ENCODE measurements at places on chromosomes 7 and 10.

DNA sequence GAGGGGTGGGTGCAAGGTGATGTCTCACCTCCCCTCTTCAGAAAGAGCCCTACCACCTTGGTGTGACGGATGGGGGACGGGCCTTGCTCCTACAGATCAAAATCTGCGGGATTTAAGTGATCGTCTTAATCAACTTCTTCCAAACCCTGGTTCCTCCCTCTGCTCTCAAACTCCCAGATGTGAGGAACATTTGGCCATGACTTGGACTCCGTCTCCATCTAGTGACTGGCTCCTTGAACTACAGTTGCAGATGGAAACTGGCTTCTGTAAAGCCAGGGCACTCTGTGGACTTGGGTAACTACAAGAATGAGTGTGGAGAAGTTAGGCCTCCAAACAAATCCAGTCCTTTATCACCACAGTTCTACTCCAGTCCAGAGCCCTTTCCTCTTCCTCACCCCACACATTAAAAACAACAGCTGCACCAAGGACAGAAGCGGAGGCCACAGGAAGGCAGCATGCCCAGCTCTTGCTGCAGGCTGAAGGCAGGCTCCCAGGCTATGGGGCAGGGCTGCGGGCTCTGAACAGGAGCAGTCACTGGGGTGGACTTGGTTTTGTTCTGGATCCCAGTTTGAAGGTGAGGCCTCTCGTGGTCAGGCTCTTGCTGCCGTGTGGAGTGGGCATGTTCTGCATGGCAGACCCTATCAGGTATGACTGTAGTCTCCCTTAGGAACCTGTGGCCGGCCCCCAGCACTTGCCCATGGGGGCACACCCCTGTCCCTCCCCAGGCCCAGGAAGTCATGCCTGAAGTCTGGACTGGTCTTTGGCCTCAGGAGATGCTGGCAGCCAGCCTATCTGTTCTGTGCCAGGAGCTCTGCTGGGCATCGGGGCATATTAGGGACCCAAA lies 79.4 kb downstream of the VWC2 start:
- peak; percentile 4 for DNase-seq

DNA sequence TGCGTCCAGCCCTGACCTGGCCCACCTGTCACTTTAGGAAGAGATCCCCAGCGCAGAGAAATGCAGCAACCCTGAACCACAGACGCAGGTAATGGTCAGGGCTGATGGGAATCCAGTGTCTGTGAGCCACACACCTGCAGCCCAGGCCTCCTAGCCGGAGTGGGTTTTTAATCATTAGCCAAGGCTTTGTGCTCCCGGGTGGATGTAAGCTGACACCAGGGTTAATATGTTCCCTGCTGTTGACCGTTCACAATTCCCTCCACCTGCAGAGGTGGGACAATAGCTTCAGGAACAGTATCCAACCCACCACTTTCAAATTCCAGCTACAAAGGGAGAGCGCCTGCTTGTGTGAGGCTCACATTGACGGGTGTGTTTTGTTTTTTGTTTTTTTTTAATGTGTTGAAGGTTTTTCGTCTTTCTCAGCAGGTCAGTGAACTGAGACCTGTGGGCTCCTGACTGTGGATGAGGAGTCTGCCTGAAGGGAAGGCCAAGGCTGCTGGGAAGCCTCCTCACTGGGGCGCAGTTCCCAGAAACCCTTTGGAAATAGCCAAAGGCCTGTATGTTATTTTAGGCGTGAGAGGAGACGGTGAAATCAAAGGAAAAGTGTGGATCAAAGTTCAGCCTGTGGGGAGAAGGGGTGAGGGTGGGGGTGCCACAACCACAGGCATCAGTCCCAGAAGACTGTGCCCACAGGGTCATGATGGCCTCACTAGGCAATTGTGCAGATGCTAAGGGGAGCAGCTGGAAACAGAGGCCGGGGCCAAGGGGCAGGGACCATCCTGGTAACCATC lies 111.1 kb downstream of the TNS3 start:
- no peak for DNase-seq

- no peak for DNase-seq
Observed at GRCh38 chr7:69184339-69184738, 413.9 kb upstream of the AUTS2 start.

DNA sequence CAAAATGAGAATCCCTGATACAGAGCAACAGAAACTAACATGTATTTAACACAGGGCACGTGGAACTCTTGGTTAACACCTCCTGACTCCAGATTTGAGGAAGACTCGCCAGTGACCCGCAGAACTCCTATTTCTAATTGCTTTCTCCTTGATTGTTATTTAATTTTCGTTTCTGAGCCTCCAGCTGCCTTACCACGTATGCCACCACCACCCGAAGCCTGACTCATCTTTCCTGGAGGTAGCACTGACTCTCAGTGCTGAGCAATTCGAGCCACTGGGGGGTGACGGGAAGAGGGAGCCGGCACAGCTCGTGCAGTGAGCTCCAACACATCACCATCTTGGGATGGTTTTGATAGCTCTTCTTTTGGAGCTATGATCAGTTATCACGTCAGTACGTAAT lies 273.9 kb upstream of the MGMT start:
- no peak for DNase-seq

DNA sequence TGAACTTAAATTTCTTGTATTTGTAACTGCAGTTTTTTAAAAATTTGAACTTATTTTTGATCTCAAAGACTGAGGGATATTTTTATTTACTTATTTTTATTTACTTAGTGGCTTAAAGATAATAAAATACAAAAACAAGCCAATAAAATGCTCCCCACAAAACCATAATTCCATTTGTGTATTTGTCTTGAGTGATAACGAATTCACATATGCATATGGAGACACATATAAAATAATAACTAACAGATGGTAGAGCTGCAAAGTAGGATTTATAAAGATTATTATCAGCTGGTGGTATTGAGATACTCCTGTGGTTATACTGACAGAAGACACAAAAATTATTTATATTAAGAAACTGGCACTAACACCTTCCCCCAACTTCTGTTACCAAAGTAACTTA lies 90.2 kb upstream of the RPA3 start:
- no peak for DNase-seq

DNA sequence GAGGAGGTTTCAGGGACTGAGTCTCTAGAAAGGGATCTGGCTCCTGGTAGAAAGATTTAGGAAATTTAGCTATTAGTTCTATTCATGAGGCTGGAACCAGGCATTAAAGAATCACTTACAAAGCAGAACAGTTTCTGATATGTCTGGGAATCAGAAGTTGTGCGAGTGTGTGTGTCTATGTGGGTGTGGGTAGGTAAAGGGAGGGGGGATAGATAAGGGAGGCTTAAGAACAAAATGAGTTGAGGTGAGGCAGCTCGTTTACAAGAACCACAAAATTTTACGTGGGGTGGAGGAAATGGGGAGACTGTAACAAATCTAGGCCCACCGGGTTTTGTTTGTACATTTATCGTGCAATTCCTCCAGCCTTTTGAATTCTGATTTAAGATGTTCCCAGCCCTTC lies 90.7 kb downstream of the SAMD9 start:
- DNase-seq: no peak

- DNase-seq: no peak
Observed at GRCh38 chr7:116740755-116741462, 68.9 kb downstream of the MET start.

DNA sequence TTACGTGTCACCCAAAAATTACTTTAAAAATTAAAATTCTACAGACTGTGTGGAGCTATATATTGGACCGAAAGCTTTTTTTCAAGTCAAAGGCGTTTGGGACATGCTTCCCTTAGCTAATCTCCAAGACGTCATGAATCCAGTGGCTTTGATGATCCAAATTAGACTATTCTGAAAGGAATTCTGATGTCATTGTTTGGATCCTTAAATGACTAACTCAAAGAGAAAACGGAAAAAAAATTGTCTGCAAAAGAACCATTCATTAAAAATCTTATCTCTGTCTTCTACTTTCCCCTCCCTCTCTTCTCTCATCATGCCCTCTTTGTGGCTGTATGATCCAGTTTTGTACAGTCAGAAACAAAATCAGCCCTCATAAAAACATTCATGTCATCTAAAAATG lies 161.8 kb downstream of the ETV1 start:
- DNase-seq: no peak

DNA sequence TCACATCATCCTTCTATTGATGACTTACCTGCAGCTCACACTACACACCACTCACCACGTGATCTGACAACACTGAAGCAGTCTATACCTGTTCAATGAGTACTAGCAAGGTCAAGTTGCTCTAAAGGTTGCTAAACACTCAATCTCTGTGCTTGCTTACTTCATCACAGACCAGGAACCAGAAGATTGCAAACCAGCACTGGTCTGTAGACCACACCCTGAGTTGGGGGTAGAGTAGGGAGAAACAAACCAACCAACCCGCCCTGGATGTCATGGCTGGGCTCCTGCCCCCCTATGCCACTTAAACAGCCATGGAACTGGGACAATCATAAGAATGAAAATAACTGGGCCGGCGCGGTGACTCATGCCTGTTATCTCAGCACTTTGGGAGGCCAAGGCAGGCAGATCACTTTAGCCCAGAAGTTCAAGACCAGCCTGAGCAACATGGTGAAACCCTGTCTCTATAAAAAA lies 19.6 kb downstream of the DLG5 start:
- no peak for DNase-seq

- DNase-seq: no peak
Observed at GRCh38 chr7:133724694-133725093, 402.4 kb upstream of the LRGUK start.

- DNase-seq: no peak
Observed at GRCh38 chr7:27107391-27108381, 5.2 kb upstream of the HOXA2 start.

DNA sequence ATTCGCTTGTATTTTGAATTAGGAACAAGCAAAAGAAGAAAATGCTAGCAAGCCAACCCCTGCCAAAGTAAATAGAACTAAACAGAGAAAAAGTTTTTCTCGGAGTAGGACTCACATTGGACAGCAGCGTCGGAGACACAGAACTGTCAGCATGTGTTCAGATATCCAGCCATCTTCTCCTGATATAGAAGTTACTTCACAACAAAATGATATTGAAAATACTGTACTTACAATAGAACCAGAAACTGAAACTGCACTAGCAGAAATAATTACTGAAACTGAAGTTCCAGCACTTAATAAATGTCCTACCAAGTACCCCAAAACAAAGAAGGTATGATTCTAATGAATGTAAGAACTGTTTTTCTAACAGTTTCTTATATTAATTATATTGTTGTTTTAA lies 87.9 kb downstream of the KMT2E start:
- DNase-seq: no peak

- no peak for DNase-seq
Observed at GRCh38 chr7:29346231-29346978, 151.8 kb downstream of the CHN2 start.

DNA sequence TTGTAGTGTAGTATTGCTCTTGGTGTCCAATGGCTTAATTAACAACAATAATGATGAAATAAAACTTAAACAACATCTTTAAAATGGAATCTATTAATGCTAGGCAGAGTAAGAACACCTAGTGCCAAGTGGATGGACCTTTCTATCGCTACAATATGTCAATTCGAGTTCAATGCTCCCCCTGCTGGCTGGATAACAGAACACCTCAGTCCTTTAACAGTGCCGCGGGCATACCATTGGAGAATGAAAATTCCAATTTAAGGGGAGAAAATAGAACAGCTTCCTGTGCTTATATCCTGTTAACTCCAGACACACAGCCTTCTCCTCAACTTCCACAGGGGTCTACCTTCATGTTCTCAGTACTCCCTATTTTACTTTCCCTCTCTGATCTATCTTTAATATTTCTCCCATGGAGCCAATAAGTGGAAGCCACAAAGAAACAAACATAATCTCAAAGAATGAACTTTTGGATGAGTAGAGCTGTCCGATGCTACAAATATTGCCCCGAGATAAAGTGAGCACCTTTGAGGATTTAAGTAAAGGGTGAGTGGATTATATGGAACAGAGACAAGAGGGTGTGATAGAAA lies 41.4 kb downstream of the COL1A2 start:
- peak; percentile 30 for DNase-seq

GRCh38 chr7:25636168-25636567 lies 407.9 kb upstream of the NPVF start:
- no peak for DNase-seq

- DNase-seq: no peak
Observed at GRCh38 chr10:113228530-113228929, 278.5 kb downstream of the TCF7L2 start.

DNA sequence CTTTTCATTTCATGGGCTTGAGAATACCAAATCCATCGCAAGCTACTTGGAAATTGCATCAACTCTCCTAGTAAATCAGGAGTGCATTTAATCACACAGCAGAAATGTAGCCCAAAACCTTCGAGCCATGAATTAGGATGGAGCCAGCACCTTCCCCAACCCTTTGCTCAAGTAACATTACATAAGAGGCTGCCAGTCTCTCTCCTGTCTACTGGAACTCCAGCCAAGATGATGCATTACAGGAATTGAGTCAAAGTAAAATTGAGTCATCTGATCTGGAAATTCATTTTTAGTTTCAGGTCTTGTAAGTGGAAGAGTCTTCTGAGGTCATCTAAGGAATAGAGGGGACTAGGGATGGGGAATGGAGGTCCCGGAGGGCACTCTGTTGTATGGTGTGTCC lies 69.7 kb upstream of the FHIP2A start:
- no peak for DNase-seq

DNA sequence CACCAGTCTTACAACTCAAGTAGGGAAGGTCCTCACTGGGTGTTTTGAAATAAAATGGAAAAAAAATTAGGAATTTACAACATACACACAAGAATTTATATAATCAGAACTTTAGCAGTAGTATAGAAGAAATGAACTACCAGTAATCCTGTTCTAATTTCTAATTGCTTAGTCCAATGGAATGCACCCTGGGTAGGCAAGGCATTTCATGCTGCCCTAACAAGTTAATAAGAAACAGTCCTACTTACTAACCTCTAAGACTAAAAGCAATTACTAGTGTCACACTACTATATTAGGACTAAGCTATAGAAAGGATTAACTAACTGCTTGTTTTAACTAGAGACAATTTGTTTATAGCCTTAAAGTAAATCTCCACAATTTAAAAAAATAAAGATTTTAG lies 158.1 kb downstream of the BTAF1 start:
- DNase-seq: no peak

GRCh38 chr10:103845972-103846371 lies 9.4 kb downstream of the SH3PXD2A start:
- peak; percentile 24 for DNase-seq

DNA sequence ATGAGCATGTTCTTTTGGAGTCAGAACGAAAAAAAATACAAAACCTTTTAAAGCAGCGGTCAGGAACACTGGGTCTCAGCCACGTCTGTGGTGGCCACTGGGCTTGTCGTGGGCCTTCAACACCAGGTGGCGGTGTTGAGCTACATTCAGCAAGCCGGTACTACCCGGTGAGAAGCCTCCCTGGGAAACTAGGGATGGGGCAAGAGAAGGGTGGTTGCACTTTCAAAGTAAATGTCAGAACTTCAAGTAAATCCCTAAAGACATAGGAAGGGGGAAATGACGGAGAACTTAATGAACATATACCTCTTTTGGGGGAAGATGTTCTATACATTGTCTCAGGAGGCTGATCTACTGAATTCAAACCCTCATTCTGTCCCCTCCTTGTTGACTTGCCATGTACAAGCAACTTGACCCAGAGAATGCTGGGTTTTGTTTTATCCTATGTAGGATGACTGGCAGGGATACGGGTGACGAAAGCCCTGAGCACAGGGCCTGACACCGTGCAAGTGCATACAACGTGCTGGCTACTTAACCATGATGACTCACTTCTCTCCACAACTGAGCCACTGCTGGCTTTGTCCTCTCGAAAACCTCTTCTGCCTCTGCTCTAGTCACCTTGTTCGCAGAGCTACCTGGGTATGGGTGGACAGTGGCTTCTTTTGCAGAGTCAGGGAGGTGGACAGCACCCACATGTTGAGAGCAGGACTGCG lies 49.0 kb upstream of the BAMBI start:
- DNase-seq: peak; percentile 43
